Hematopoietic multipotent progenitor cell treated with erythropoietin and hydrocortisone succinate and interleukin-3 and kit ligand, for 17 days (in vitro differentiated cells): ENCODE measurements at places on chromosomes 13 and 19.

- no peak for DNase-seq
These were observed 3.5 kb downstream of the LGALS7B start for GRCh38 chr19:38792250-38793111.

DNA sequence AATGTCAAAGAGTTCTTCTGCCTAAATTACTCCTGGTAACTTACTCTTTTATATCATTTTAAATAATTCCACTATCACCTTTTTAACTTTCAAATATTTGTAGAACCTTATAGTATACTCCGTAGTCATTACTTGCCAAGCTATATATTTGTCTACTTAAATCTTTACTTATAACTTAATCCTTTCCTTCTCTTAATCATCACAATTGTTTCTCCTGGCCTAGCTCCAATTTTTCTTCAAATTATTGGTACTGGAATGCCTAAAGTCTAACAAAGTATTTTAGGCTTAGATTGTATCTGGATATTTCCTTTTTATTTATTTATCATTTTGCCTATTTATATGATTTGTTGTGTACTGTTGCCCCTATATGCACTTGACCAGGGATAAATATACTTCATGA, 109.5 kb downstream of the MZT1 start:
- no peak for DNase-seq

- no peak for DNase-seq
These were observed 95.0 kb downstream of the DNAJC3 start for GRCh38 chr13:95771905-95772304.

GRCh38 chr19:13784731-13785452, 10.4 kb upstream of the ZSWIM4 start:
- DNase-seq: peak; percentile 71
